ENCODE measurements at places on chromosomes 2 and 18.

DNA sequence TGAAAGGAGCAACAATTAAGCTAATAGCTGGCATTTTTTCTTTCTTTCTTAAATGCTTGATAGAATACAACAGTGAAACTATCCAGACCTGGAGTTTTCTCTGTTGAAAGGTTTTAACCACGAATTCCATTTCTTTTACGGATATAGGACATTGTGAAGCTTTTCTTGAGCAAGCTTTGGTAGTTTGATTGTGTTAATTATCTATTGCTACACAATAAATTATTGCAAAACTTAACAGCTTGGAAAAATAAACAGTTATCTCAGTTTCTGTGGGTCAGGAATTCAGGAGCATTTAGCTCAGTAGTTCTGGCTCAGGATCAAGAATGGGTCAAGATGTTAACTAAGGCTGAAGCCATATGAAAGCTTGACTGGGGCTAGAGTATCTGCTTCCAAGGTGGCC is 11.7 kb downstream of the PHOSPHO2 start:
- no peak for DNase-seq

GRCh38 chr2:106038601-106039375 is 155.3 kb downstream of the UXS1 start:
- DNase-seq: no peak

DNA sequence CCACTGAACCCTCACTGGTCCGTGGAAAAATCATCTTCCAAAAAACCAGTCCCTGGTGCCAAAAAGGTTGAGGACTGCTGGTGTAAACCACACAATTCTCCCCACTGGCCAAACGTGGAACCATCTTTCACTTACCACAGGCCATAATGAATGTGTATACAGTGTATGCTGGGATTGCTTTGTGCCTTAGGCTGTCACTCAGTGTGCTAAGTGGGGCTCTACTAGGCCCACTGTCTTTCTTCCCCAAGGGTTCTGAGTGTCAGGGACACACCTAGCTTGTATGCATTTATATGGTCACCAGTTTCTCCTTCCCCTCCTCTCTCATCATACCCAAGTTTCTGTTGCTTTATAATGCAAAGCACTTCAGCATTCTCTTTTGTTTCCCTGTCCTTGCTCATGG is 27.2 kb downstream of the SCYGR8 start:
- no peak for DNase-seq

- no peak for DNase-seq
Measured at GRCh38 chr2:151182899-151183809, 78.5 kb downstream of the RBM43 start.

- DNase-seq: no peak
Measured at GRCh38 chr2:71563872-71564271, 110.5 kb downstream of the DYSF start.

DNA sequence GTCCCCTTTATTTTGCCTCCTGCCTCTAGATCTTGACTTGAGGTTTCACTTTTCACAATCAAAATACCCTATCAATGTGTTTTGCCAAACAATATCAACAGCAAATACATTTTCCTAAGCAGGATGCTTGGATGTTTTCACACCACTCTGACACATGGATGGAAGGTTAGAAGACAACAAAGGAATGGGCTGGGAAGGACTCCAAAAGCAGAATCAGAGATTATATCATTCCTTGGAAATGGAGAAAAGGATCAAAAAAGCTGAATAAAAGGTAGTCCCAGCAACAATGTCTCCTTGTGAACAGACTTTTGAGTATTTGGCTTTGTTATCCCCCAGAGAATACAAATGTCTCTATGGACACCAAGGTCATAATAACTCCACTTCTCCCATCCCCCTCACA is 170.8 kb downstream of the ETAA1 start:
- no peak for DNase-seq

DNA sequence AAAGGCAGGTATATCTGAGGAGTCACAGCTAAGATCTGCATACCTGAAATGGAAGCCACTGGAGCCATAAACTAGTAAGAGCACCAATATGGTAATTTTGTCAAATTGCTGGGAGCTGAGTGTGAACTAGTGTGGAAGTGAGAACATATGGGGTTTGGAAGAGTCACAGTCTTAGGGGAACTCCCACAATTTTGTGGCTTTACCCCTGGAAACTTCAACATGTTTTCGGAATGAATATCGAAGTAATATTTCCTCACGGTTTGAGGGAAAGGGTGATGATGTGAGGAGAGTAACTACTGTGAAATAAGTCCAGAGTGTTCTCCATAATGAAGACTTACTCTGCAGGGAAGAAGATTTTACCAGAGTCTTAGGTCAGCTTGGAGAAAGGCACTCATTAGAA is 565.9 kb downstream of the RIT2 start:
- DNase-seq: no peak

GRCh38 chr2:165275932-165276331 is 36.7 kb downstream of the SCN2A start:
- no peak for DNase-seq

GRCh38 chr2:186380805-186381204 is 105.3 kb upstream of the ZC3H15 start:
- no peak for DNase-seq

DNA sequence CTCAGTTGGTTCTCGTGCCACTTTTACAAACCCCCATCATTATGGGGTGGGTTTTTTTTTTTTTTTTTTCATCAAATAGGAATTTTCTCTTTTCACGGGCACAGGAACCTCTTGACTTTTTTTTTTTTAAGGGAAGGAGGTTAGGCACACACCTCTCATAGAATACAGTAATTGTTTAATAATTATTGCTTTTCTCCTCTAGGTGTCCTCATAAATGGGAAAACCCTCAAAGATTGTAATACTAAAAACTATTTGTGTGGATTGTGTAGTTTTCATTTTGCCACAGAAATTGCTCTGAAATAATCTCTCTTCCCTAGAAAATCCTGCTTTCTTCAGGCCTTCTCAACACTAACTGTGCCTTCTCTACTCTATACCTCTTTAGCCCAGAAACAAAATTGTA is 147.3 kb downstream of the GREB1L start:
- no peak for DNase-seq

DNA sequence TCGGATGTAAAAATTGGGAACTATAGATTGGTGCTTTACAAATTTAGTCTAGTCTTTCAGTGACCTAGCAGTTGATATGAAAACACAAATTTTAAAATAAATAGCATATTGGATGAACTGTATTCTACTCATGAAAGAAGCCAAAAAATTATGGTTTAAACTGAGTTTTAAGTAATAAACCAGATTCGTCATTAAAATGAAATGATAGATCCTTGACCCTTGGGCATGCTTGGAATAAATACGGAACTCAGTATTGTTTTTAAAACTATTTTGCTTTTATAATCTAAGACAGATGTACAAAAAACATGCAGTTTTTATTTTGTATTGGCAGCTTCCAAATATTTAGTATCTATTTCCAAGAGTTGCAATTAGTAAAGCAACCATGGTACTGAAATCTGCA is 34.6 kb upstream of the TBR1 start:
- DNase-seq: no peak

GRCh38 chr2:100104718-100105677 is 37.4 kb downstream of the AFF3 start:
- peak; percentile 89 for DNase-seq

DNA sequence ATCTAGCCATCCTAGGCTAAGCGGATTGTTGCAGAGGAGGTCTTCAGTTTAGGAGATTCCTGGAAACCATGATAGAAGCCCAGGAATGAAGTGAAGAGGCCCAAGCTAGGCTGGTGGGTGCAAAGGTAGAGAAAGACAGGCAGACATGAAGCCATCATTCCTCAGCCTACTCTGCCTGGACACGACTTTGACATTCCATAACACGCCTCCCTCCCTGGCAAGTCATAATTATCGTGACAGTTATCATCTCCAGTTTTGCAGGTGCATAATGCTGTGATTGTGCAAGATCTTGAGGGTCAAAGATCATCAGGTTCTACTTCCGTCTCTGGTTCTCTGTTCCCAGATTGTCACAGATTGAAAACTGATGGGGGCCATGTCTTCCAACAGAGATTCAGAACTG is 15.2 kb upstream of the FZD5 start:
- DNase-seq: no peak

DNA sequence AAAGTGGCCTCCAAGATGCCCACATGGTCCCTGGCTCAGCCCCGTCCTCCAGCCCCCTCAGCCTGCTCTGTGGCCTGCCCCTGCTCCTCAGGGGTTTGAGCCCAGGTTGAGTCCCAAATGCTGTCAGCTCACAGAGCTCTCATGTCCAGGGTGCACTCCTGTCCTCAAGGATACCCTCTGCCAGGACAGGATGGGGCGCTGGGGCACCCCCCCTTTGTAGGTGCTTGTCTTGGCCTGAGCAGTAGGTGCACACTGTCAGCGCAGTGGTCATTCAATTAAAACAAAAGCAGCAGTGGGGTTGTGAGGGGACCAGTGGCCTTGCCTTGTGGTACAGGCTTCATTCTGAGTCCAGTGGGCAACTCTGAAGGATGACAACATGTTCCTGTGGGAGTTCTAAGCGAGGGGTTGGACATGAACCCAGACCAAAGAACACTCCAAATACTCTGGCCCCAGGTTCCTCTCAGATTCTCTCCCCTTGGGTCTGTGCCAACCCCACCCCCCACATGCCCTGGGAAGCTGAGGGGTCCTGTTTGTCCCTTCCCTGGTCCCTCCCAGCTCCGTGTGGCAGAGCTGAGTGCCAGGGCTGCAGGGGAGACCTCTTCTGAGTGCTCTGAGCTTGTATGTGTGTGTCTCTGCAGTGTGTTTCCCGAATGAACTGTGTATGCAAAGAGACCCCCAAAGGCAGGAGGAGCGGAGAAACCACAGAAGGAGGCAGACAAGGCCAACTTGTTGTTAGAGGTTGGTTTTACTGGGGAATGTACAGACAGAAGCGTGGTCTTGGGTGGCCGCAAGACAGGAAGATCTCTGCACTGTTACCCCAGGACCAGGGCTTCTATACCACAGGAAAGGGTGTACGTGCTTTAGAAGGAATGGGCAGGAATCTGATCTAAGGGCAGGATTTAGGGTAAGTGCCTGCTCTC is 155.6 kb upstream of the HS6ST1 start:
- DNase-seq: no peak

DNA sequence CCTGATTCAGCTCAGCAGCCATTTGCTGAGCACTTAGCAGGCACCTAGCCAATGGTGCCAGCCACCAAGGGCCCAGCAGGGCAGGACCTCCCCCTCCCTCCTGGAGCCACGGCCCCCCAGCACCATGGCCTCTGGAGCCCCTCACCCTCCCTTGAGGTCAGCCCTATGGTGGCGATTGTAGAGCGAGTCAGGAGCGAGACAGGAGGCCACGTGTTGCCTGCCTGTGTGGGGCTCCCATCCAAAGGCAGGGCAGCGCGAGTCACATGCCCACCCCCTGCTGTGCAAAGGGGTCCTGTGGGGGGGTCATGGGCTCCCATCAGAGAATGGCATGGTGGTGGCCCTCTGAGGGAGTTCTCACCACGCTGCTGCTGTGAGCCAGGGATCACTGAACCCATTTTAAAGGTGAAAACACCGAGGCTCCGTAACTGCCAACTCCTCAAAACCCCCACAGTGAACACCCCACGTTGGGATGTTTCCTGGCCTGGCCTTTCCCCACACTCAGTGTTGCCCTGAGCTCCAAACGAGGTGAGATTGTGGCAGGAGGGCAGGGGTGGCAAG is 35.6 kb downstream of the RAMP1 start:
- peak; percentile 35 for DNase-seq

GRCh38 chr2:9974343-9974742 is 22.9 kb downstream of the GRHL1 start:
- no peak for DNase-seq

DNA sequence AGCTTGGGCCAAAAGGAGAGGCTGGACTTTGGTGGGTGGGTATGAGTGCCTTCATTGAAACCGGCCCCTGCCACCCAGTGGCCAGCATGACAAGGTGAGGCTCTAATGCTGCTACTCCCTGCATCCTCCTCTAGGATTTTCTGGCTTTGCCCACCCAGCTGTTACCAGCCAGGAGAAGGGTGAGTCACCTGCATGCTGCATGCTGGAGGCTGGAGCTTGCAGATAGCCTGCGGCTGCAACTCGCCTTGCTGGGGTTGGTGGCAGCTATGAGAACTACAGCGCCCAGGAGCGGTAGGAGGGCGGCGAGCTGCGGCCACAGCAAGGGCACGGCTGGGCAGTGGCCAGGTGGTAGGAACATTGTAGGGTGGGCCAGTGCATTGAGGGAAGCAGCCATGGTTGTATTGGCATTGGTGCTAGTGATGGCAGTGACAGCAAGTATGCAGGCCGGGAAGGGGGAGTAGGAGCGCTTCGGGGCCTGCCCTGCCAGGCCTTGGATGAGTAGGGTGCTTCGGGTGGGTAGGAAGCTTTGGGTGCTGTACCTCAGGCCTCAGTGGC is 75.4 kb upstream of the SLC35G4 start:
- peak; percentile 41 for DNase-seq

DNA sequence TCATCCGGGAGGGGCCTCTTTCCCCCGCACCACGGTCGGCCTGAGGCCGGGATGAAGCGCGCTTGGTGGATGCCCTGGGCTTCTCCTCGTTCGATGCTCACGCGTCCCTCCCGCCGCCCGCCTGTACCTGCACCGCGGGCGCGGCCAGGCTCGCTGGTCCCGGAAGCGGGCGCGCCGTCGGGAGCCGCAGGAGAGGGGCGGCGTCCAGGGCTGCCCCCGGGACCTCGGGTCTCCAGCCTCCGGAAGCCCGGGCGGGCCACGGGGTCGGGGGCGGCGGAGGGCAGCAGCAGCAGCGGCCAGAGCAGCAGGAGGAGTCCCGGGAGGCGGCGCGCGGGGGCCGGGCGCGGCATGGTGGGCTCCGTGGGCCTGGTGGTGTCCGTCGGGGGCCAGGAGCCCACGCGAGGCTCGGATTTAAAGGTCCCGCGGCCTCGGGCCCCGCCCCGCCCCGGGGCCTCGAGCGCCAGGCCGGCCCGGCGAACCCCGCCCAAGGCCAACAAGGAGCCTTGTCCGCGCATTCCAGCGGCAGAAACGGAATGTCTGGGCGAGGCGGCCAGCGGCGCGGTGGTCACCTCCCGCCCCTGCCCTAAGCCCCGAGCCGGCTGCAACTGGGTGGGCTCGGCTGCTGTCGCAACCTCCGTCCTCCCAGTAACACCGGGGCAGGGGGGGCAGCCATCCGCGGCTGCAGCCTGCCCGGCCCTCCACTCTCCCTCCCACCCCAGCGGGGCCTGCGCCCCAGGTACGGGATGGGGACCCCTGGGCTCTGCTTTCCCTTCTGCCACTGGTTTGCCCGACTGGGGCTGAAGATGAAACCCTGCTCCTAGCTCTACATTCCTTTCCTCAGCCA is at the start of gene MATN3:
TSS of gene MATN3 (minus strand) at position 387 of the 844 bp plus-strand sequence. CDS start at position 350, 37 bp downstream.
- peak; percentile 89 for DNase-seq

DNA sequence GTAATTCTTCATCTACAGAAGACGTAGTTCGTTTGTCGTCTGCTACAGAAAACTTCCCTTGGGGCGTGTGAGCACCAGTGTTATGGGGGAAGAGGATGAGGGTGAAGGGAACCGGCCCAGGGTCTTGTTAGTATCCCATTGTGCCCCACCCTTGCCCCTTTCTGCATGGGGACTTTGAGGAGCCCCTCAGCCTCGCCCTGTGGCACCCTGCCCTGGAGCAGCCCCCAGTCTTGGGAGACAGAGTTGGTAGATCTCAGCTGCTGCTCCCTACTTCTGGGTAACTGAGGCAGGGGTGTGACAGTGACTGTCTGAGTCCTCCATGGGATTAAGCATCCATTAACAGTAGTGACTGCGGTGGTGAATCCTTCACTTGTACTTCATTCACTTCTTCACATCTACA is 50.1 kb downstream of the RNF144A start:
- no peak for DNase-seq

GRCh38 chr2:21046506-21046905 is 2.6 kb upstream of the APOB start:
- DNase-seq: no peak

- DNase-seq: no peak
Measured at GRCh38 chr18:11047817-11048216, 101.6 kb downstream of the PIEZO2 start.
